Caudate nucleus (tissue), 63 donors: ENCODE measurements at places on chromosomes 3 and 15.

- no peak for DNase-seq
Measured at GRCh38 chr3:79178471-79179180, 589.2 kb downstream of the ROBO1 start.

DNA sequence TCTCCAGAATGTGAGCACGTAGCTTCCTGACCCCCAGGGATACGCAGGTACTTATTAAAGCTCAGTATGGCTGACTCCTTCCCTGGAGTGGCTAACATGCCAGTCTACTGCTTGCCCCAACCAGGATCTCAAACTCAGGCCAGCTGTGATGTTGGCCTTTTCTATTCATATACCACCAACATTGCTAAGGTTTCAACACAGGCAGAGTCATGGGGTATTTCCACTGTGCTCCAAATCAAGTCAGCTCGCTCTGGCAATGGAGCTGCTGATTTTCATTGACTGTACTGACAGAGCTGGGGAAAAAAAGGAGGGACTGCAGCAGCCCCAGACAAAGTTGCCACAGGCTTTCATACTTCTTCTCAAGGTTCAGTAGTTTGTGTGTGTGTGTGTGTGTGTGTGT is 87.0 kb downstream of the CFAP20DC start:
- DNase-seq = no peak

DNA sequence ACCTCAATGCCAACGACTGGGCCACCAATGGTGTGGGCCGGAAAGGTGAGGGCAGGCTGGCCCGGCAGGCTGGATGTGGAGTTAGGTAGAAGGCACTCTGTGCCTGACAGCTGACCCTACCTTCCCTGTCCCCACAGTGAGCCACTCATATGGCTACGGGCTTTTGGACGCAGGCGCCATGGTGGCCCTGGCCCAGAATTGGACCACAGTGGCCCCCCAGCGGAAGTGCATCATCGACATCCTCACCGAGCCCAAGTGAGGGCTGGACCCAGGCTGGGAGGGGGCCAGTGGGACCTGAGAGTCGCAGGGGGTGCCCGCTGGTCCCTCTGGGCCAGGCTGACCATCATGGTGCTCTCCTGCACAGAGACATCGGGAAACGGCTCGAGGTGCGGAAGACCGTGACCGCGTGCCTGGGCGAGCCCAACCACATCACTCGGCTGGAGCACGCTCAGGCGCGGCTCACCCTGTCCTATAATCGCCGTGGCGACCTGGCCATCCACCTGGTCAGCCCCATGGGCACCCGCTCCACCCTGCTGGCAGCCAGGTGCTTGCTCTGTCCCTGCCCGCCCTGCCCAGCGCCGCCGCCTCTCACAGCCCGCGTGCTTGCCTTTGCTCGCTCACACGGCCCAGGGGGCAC is 4.5 kb upstream of the FES start:
- DNase-seq = no peak

- no peak for DNase-seq
Measured at GRCh38 chr3:114609973-114610630, 316.3 kb downstream of the TIGIT start.

DNA sequence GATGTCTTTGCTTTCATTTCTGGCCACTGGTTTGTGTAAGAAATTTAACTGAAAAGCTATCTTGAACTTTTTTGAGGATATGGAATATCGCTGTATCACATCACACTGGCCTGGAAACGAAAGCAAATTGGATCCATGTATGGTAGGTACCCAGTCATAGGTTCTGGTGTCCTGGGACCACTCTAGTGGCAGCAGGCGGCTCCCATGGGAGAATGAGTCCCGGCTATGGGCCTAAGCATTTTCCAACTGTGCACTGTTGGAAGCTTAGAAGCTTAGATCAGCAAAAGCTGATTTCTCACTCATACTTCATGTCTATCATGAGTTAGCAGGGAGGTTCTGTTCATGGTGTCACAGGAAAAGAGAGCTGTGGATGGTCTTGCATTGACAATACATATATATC is 323.2 kb downstream of the PLCL2 start:
- no peak for DNase-seq

GRCh38 chr3:123126031-123126430 is 59.2 kb downstream of the PDIA5 start:
- no peak for DNase-seq

GRCh38 chr3:159237226-159237625 is 435.4 kb downstream of the MFSD1 start:
- DNase-seq = no peak

GRCh38 chr3:8246070-8246469 is 255.6 kb upstream of the LMCD1 start:
- no peak for DNase-seq

DNA sequence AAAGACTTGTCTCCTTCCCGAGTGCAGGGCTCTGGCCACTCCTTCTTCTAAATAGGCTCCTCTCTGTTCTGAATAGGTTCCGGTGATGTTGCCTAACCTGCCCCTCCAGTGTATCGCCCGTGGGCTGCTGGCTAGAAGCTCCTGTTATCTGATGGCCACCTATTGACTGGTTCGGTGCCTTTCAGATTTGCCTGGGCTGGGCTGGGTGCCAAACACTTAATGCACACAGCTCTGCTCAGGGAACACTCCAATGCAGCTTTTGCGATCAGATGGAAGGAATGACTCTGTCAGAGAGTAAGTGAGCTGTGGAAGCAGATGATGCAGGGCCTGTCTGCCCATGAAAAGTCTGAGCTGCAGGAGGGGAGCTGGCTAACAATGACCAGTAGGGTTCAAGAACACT is 112.9 kb downstream of the CORO2B start:
- no peak for DNase-seq

- DNase-seq = no peak
Measured at GRCh38 chr3:147989344-147989743, 580.2 kb downstream of the ZIC1 start.

GRCh38 chr3:113117511-113118234 is 93.7 kb upstream of the BOC start:
- no peak for DNase-seq

DNA sequence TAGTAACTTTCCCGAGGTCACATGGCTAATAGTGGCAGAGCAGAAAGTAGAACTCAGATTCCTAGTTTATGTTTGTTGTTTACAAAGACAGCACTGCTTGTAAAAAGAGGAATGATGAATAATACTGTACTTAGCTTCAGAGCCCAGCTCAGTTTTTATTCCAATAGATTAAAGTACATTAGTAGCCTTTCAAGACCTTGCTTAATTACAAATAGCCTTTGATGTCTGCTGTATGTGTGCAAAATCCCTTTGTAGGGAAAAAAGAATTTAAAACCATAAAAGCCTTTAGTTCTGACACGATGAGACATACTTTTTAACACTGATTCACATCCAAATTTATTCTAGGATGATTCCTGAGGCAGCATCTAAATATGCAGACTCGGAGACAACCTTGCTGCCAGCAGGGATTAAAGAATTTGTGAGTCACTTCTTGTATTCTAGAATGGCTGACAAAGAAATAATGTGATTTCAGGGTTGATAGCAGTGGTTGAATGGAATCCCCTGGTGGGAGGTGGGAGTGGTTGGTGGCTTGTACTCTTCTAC is 324.2 kb upstream of the TGFBR2 start:
- no peak for DNase-seq
